SK-MEL-5 (cell line): ENCODE measurements at places on chromosomes 6 and 20. TPM values are rescaled to one million over a fixed set of nuclear protein-coding genes. Genes with fewer than 3 reads are reported as not detected.

GRCh38 chr6:116941727-116942126 lies 64.7 kb downstream of the RFX6 start:
- DNase-seq = peak; percentile 7

GRCh38 chr6:75217193-75217592 lies 11.3 kb upstream of the COL12A1 start:
- peak; percentile 27 for DNase-seq

Gene TNFRSF6B
- total RNA-seq = 1.5 and 1.6 TPM in 2 replicates

Gene SULF2
- total RNA-seq = 1.9 TPM in 2 replicates
